Nucleus accumbens (tissue), 56 donors: ENCODE measurements at places on chromosomes 1 and 21.

- no peak for DNase-seq
Measured at GRCh38 chr1:164602480-164603093, 43.6 kb downstream of the PBX1 start.

- no peak for DNase-seq
Measured at GRCh38 chr21:42397746-42398394, 2.0 kb upstream of the TMPRSS3 start.

DNA sequence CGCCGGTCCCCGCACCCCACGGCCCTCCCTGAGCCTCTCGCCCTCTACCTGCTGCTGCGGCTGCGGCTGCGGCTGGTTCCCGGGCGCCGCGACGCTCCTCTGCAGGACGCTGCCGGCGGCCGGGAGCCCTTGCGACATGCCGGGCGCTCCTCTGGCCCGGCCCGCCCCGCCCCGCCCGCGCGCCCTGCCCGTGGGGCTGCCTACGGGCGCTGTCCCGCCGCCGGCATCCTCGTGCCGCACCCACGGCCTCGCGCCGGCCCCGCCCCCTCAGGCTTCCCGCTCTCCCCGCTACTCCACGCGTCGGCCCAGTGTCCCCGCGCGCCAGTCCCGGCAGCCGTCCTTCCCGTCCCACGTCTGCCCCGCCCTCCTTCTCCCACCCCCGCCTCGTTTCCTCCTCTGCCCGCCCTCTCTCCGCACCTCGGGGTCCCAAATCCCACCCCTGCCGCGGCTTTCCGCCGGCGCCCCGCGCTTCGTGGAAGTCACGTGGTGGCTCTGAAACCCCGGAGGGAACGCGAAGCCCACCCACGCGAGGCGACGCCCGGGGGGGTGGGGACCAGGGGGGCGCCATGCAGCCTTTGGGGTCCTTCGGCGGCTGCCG is at the start of gene BATF3:
Gene BATF3 (minus strand): TSS at position 216 of the 598 bp plus-strand sequence. CDS start 78 bp downstream, at position 138.
- DNase-seq, result peak; percentile 13

- DNase-seq, result no peak
Measured at GRCh38 chr1:61424382-61424781, 300.6 kb downstream of the TM2D1 start.

GRCh38 chr21:41680444-41681347 is 86.2 kb downstream of the RIPK4 start:
- no peak for DNase-seq

DNA sequence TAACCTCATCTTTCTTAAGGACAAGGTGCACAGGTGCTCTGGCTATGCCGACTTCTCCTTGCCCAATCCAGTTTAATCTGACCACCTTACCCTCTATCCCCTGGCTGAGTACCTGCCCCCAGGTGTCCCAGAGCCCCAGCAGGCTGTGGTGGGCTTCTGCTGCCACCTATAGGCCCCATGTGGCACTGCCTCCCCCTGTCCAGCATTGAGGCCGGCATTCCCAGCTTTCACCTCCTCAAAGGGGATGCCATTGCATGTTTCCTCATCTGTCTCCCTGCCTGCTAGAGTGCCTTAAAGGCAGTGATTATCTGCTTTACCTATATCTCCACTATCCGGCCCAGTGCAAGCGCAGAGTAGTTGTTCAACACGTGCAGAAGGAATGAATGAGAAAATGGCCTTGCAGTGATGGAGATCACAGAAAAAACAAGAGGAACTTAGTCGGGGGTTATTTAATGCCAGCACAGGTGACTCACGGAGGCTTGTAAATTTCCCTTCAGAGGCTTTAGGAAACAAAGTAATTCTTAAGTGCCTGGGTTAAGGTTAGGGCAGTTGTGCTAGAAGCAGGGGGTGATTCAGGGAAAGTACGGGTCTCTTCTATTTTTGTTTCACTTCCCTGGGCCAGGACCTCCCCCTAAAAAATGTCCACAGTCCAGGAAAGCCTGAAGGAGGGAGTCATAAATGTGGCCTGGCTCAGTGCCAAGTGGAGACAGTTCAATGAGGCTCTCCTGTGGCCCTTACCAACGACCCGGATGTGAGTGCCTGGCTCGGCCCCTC is 131.8 kb upstream of the NGF start:
- peak; percentile 32 for DNase-seq

DNA sequence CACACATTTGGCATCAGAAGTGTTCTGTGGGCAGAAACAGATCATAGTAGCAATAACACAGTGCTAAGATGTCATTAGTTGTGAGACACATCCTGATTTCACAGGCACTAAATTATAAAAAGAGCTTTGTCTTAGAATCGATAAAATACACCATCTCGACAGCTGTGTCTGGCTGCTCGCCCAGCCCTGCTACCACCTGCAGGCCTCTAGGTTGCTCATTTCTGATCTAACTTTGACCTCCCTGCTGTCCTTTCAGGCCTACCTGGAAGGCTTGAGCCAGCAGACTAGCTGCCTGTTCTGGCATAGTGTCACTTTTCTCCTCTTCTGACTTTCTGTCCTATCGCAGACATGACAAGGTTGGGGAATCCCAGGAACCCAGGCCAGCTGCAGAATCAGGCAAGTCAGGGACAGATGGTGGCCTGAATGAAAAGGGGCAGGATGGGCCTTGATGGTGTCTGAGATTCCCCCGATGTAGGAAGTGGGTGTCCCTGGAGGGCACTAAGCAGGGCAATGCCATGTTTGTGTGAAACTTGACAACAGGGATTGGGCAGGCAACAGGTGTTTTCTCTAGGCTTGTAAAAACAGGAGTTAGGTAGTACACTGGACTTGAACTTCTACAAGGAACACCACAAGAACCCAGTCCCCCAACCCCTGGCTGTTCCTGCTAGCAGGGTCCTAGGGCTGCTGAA is 66.6 kb upstream of the RHOU start:
- no peak for DNase-seq

DNA sequence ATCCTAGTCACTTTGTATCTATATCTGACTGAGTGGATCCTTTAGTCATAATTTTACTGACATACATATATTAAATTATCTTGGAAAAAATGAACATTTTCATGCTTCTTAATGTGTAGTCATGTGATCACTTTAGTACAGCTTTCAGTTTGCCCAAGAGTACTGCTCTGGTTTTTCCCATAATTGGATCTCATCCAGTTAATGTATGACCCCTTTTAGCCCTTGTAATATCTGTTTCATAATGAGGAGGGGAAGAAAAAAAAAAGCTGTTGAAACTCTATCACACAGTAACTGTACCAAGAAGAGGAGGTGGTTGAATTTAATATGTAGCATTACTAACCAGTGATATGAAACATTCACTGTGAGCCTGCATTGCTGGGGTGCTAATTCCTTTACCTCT is 328.7 kb downstream of the PTPRC start:
- DNase-seq, result no peak

DNA sequence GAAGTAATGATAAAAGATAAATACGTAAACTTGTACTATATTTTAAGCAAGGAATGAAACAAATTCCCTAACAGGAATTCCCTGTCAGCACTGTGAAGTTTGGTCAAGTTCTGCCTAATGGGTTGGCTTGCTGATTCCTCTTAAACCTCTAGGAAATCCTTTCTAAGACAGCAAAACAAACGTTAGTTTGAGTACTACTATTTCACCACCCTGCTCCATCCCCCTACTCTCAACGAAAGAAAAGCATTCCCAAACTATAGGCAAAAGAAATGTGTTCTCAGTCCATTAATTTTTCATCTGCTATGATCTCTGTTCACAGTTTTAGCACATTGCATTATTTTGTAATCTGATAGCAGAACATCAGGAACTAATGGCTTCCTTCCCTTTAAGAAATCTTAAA is 16.1 kb downstream of the SERPINC1 start:
- no peak for DNase-seq

GRCh38 chr1:58487002-58487401 is 59.5 kb downstream of the OMA1 start:
- no peak for DNase-seq

DNA sequence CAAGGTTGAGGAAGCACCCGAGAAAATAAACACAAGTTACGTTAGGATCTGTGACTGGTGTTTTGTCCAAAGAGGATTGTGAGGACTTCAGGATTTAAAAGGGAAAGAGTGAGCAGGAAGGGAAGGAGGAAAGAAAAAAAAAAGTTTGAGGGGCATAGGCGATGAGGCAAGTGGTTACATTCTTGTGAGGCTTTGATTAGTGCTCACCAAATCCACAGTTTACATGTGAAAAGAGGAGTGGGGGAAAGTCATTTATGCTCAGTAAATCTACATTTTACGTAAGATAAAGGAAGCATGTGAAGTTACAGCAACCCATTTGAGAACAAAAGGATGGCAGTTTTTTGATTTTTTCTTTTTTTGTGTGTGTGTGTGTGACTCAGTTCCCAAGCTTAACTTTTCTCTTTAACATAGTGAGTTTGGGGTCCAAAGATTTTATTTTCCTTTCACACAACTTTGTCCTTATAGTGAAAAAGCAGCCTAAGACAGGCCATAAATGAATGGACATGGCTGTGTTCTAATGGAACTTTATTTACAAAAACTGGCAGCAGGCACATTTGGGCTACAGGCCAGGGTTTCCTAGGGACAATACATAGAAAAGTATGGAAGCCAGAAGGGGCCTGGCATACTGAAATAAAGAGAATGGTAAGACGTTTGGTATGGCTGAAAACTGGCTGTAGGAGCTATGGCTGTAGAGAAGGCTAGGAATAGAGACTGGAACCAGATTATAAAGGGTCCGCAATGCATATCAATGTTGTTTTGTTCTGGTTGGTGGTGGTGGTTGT is 121.7 kb downstream of the FGGY start:
- no peak for DNase-seq

DNA sequence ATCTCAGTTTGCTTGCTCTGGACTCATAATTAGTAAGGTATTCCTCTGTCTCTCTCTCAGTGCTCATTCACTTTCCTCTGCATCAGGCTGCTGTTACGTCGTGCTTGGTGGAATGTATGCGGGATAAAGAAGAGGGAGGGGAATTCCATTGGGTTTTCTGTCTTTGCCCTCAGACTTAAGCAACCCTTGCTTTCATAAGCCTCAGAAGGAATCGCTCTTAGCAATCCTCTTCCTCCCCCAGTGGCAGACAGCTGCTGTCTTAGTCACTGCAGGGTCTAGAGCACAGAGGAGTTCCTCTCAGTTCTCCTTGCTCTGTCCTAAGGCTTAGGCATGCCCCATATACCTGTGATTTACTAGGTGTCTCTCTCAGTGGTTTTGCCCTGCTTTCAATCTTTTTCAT is 19.1 kb upstream of the NTMT2 start:
- no peak for DNase-seq

- no peak for DNase-seq
Measured at GRCh38 chr1:96361271-96361856, 360.2 kb upstream of the PTBP2 start.

DNA sequence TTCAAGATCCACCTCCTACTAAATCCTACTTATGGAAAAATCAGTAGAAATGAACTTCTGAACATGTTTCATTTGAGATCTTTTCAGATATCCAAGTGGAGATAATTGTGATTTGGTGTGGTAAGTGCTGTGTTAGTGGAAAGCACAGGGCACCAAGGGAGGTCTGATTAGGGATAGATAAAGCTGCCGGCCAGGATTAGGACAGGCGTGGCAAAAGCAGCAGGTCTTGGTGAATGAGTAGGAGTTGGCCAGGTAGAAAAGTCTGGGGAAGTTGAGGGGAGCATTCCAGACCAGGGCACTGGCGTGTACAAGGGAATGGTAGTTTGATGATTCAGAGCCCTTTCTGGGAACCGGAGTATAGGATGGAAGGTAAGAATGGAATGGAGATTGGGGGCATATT is 47.8 kb downstream of the AZIN2 start:
- DNase-seq, result no peak

- DNase-seq, result no peak
Measured at GRCh38 chr1:35499652-35500176, 57.5 kb downstream of the KIAA0319L start.

DNA sequence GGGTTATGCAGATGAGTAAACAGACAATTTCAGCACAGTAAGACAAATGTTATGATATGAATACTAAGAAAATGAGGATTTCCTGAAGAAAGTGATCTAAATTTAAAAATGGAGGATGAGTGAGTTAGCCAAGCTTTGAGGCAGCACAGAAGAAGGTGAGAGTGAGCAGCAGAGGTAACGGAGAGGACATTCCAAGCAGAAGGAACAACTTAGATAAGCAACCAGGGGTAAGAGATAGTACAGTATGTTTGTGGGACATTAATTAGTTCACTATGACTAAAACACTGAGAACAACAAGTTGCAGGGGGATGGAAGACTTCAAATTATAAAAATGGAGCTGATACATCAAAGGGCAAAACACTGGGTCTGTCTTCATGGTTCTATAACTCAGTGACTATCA is 22.8 kb downstream of the PRPF38A start:
- DNase-seq, result no peak

DNA sequence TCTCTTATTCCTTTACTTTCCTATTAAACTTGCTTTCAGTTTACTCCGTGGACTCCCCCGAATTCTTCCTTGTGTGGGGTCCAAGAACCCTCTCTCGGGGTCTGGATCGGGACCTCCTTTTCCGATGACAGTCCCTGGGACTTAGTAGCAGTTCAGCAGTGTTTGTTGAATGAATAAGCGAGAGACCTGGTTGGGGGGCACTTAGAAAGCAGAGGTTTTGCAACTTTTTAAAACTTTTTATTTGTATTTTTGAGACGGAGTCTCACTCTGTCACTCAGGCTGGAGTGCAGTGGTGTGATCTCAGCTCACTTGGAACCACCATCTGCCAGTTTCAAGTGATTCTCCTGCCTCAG is 2.1 kb upstream of the ANKRD65 start:
- no peak for DNase-seq

DNA sequence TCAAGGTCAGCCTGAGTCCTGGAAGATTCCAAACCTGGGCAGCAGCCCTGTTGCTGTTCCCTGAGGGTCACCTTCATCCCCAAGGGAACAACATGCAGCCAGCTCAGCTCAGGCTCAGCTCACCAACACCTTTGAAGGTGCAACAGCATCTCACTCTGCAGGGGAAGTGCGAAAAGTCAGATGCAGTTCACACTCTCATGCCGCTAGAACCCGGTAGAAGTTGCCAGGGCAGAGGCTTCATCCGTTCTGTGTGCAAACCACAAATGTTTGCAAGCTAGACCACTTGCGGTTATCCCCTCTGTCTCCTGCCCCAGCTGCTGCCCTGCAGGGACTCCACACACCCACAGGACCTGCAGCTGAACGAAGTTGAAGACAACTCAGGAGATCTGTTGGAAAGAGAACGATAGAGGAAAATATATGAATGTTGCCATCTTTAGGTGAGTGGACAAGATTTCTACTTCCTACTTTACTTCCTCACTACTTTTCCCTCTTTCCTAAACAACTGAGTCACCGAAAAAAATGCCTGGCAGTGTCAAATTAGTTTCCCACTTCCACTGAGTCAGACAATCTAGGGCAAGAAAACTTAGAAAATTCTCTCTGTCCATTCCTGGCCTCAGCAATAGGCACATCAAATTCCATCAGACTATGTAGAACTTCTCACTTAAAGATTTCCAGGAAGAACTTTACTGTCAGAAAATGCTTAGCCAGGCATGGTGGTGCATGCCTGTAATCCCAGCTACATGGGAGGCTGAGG is 1.8 kb upstream of the FCRL6 start:
- no peak for DNase-seq

- no peak for DNase-seq
Measured at GRCh38 chr1:184541537-184542152, 154.8 kb downstream of the C1orf21 start.
